ENCODE measurements at places on chromosomes 3 and 15.

DNA sequence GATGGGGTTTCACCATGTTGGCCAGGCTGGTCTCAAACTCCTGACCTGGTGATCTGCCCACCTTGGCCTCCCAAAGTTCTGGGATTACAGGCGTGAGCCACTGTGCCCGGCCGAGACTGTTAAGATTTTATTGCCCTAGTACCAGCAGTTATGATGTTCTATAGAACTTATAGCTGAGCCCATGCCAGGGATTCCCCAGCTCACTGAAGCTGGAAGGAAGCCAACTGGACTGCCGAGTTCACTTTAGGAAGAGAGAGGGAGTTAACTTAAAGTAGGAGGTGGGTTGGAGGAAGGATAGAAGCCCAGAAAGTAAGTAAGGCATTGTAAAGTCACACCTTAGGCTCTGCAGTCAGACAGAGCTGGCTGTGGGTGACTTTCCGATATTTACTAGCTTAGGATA lies 101.1 kb upstream of the BOC start:
- DNase-seq = no peak

GRCh38 chr15:42062284-42062806 lies 32.0 kb downstream of the PLA2G4D start:
- DNase-seq = no peak

DNA sequence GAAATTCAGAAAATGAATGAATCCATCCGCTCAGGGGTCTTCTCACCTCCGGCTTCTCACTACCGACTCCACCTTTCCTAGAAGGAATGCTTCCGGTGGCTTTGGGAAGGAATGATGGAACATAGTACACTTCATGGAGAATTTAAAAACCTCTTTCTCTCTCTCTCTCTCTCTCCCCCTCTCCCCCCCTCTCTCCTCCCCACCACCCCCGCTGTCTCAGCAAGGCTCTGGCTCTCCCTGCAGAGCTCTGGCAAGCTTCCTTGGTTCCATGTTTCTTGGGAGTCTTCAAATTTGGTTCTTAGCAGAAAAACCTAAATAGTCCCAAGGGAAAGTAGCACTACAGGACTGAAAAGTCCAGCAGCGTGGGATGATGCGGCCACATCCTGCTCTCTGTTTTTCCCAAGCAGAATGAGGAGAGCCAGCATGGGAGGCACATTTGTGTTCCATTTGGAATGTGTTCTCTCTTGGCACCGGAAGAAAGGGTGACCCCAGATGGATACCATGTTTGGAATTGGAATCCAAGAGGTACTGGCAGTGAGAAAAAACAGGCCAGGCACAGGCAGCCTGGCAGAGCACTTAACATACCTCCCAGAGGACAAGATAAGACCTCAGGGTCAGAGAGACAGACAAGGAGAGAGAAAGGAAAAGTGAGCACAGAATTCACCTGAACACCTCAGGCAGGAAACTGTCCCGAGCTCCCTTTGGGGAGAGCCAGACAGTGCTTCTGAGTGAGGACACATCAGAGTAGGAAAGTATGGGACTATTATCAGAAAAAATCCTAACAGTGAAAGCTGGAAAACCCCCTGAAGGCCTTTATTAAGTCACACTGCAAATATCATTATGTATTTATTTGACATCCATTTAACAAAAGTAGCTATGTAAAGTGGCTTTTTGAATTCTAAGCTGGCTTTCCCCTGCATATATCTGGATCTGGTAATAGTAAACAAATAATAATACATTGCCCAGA lies at the start of gene POPDC2:
TSS of gene POPDC2 (minus strand) at position 116 of the 967 bp plus-strand sequence. CDS start 166 bp downstream, outside the sequence.
- no peak for DNase-seq

DNA sequence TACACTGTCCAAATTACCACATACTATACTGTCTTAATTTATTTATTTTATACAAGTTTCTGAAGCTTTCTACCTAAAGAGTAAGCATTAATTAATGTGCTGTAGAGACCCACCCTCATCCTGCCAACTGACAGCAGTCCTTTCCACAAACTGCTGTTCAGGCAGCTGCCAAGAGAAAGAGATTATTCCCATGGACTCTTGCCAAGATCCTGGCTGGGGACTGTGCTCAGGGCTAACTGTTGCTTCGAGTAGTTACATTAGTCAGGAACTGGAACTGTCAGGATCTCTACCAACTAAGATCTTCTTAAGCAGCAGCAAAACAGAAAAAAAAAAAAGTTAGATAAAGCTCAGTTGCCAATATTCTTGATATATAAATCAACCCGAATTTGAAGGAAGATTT lies 398.8 kb downstream of the MECOM start:
- DNase-seq = no peak

DNA sequence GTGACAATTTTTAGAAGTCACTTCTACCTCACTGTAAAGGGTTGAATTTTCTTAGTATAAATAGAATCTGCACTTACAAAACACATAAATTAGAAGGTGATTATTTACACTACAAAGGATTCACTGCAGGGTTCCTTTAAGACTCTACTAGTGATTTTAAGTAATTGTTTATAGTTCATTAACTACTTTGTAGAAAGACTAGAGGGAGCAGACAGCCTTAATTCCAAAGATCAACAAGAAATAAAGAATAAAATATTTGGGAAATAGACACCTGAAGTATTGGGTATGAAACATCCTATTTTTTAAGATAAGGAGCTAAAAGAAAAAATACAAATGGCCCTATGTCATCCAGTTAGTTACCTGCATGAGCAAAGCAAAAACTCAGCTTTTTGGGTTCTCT lies 360.5 kb upstream of the ALCAM start:
- DNase-seq = no peak

DNA sequence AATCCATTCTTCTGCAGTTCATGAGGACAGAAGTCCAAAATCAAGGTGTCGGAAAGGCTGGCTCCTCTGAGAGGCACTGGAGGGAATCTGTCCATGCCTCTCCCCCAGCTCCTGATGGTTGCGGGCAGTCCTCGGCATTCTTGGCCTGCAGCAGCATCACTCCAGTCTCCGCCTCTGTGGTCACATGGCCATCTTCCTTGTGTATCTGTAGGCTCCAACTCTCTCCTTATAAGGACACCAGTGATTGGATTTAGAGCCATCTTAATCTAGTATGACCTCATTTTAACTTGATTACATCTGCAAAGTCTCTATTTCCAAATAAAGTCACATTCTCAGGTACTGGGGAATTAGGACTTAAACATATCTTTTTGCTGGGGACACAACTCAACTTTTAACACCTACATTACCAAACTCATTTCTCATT lies 56.0 kb upstream of the FLNB start:
- peak; percentile 50 for DNase-seq

All from WTC11 (cell line).